ENCODE measurements at places on chromosomes 11 and 22. TPM values are rescaled to one million over a fixed set of nuclear protein-coding genes. Genes with fewer than 3 reads are reported as not detected.

Gene RIMBP3B
- 0.55 TPM for total RNA-seq

Gene RBMXL2
- total RNA-seq, result not detected

- peak; percentile 43 for DNase-seq
- peak overlapping the region; percentile 77 for H3K27ac ChIP-seq
- H3K4me3 ChIP-seq, result peak overlapping the region; percentile 89
- peaks cover 5% of the 10 kb centered on the region for H3K27me3 ChIP-seq
- H3K4me1 ChIP-seq, result peaks cover 31% of the 10 kb centered on the region
Measured at GRCh38 chr11:33040033-33040861, 875 bp downstream of the TCP11L1 start.

DNA sequence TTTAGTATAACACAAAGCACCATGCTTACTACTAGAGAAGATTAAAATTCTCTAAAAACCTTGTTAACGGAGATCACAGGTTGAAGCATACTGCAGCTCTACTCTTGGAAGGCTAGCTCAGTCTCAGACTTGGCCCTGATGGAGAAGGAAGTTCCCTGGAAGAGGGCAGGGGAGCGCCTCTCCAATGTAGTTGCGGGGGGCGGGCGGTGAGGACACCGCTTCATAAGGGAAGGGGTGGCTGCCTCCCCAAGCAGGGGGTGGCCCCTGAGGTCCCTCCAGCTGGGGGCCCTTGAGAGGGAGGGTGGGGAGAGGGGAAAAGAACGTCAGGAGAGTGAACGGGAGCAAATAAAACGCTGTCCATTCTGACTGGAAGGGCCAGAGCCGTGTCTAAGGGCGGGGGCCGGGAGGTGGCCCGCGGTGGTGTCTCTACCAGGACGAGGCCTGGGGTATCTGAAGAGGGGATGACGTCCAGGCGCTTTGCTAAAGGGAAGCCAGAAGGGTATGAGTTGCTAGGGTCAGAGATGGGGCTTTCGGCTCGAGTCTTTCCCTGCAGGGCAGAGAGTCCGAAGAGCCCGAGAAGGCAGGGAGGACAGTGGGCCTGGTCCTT is 553 bp upstream of the USP47 start:
- peak overlapping the region; percentile 51 for H3K27ac ChIP-seq
- DNase-seq, result no peak
- H3K36me3 ChIP-seq, result no peaks in the 10 kb centered on the region
- peaks cover 5% of the 10 kb centered on the region for H3K4me1 ChIP-seq
- no peak overlapping the region for H3K4me3 ChIP-seq
- peaks cover 22% of the 10 kb centered on the region for H3K27me3 ChIP-seq

DNA sequence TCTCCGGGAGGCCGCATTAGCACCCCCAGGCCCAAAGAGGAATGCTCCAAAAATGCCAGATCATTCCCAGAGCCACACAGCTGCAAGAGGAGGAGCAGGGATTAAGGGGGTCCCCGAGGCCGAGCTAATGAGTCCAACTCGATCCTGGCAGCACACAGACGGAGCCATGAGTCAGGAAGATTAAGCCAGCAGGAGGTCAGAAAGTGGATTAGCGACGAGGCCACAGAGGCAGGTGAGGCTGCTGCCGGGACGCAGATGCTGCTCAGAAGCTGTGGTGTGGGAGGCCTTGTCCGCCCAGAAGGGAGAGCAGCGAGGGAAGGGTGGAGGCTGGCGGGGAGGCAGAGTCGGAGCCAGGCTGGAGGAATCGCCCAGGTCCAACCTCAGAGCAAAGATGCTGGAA is 120.5 kb downstream of the SHANK2 start:
- H3K27ac ChIP-seq, result no peak overlapping the region
- no peaks in the 10 kb centered on the region for H3K27me3 ChIP-seq
- no peaks in the 10 kb centered on the region for H3K4me1 ChIP-seq
- H3K4me3 ChIP-seq, result no peak overlapping the region

DNA sequence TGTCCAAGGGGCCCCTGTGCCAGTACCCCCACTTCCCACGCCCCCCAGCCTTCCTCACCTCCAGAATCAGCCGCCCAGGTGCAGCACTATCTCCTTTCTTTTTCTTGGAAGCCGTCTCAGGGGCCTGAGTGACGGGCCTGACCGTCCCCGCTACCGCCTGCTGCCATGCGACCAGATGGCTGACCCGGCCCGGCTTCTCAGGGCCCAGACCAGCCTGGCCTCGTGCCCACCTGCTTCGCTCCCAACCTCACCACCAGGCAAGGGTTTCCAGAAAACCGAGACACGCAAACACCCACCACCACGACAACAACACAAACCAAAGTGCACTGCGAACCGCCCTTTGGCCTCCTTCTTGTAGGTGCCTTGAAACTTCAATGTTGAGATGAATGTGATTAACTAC is 39.1 kb downstream of the MACROD1 start:
- DNase-seq, result no peak
- H3K4me1 ChIP-seq, result peaks cover under 1% of the 10 kb centered on the region
- no peak overlapping the region for H3K27ac ChIP-seq
- H3K36me3 ChIP-seq, result no peaks in the 10 kb centered on the region

- no peak overlapping the region for H3K27ac ChIP-seq
- H3K27me3 ChIP-seq, result peaks cover 10% of the 10 kb centered on the region
- H3K36me3 ChIP-seq, result no peaks in the 10 kb centered on the region
- H3K4me1 ChIP-seq, result peaks cover 19% of the 10 kb centered on the region
- no peak overlapping the region for H3K4me3 ChIP-seq
Measured at GRCh38 chr11:93648158-93648557, 13.3 kb upstream of the CEP295 start.

DNA sequence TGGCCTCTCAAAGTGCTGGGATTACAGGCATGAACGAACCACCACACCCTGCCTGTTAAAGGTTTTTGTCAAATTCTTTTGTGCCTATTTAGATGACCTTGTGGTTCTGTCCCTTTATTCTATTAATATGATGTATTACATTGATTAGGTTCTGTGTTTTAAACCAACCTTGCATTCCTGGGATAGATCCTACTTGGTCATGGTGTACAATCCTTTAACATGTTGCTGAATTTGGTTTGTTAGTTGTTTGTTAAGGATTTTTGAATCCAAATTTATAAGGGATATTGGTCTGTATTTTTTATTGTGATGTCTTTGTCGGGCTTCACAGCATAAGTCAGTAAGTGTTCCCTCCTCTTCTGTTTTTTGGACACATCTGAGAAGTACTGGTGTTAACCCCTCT is 29.0 kb upstream of the CLDN5 start:
- H3K27me3 ChIP-seq, result peaks cover 13% of the 10 kb centered on the region
- H3K4me1 ChIP-seq, result no peaks in the 10 kb centered on the region
- no peak overlapping the region for H3K4me3 ChIP-seq
- DNase-seq, result no peak
- no peaks in the 10 kb centered on the region for H3K36me3 ChIP-seq

DNA sequence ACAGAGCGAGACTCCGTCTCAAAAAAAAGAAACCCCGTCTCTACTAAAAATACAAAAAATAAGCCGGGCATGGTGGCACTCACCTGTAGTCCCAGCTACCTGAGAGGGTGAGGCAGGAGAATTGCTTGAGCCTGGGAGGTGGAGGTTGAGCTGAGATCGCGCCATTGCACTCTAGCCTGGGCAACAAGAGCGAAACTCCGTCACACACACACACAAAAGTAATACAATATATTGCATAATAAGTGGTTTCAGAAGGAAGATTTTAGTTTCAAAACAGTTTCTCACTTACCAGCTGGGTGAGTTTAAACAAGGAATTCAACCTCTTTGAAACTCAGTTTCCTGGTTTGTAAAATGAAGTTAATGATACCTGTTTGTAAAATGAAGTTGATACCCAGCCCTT is 32.7 kb upstream of the HTR3A start:
- no peaks in the 10 kb centered on the region for H3K36me3 ChIP-seq
- no peak overlapping the region for H3K27ac ChIP-seq
- peaks cover 3% of the 10 kb centered on the region for H3K27me3 ChIP-seq

DNA sequence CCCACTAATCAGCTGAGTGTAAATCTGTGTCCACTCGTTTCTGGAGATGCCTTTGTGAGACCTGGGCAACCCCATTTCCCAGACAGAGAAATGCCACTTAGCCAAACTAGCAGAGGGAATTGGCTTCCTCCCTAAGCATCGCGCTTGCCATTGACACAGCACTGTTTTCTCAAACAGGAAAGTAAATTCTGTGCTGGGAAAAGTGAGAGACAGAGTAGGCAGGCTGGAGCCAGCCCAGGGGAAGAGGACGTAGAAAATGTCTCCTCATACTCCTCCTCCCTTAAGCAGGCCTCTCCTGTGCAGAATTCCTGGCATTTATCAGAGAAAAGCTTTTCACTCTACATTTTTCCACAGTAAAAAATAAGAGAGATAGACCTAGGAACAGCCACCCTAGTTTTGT is 99.1 kb upstream of the AMOTL1 start:
- no peak overlapping the region for H3K4me3 ChIP-seq
- H3K27ac ChIP-seq, result no peak overlapping the region
- peaks cover 3% of the 10 kb centered on the region for H3K27me3 ChIP-seq
- H3K4me1 ChIP-seq, result no peaks in the 10 kb centered on the region

DNA sequence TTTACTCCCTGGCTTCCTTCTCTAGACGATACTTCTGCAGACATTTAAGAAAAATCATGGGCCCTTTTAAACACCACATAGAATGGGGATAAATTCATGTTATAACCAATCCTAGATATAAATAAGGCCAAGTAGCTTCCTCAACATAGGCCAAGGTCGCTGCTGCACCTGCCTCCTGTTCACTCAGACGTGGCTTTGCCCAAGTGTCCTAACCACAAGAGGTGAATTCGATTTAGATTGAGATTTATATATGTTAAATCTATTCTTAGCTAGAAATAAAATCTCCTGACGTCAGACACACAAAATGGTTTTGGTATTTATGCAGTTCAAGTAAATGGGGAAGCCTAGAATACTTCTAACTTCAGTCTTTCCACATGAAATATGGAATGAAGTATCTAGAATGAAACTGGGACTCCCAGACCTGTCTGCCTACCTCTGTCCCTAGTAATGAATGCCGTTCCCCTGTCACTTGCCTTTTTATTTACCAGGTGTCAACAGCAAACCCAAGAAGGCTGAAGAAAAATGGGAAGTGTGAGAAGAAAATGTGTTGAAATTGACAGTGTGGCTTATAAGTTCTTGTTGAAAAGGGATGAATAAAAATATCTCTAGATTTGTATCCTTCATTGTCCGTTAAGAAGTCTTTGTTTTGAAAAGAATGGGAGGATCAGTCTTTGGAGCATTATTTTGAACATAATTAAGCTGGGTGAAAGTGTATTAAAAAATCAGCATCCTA is 131.8 kb downstream of the HIPK3 start:
- H3K36me3 ChIP-seq, result no peaks in the 10 kb centered on the region
- H3K27me3 ChIP-seq, result peaks cover 13% of the 10 kb centered on the region
- H3K4me3 ChIP-seq, result no peak overlapping the region
- H3K27ac ChIP-seq, result no peak overlapping the region
- H3K4me1 ChIP-seq, result peaks cover 1% of the 10 kb centered on the region
- no peak for DNase-seq

Gene PDXP
- 19.1 TPM for total RNA-seq

DNA sequence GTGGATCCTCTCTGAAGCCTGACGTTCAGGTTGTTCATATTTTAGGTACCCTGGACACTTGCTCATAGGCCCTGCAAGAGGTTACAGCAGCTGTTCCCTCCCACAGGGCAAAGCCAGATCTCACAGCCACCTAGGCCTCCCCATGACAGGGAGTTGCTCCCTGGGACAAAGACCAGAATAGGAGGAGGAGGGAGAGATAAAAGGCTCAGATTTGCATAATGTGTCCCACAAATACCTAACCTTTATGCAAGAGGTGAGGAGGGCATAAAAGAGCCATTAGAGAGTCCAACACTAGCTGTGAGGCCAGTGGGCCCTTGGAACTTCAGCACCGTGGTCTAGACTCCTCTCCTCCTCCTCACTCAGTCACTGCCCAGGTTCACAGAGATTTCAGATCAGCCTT is 33.8 kb downstream of the ZNF280B start:
- DNase-seq, result no peak
- H3K27ac ChIP-seq, result no peak overlapping the region
- no peaks in the 10 kb centered on the region for H3K36me3 ChIP-seq
- no peaks in the 10 kb centered on the region for H3K4me1 ChIP-seq
- H3K27me3 ChIP-seq, result peaks cover 3% of the 10 kb centered on the region

DNA sequence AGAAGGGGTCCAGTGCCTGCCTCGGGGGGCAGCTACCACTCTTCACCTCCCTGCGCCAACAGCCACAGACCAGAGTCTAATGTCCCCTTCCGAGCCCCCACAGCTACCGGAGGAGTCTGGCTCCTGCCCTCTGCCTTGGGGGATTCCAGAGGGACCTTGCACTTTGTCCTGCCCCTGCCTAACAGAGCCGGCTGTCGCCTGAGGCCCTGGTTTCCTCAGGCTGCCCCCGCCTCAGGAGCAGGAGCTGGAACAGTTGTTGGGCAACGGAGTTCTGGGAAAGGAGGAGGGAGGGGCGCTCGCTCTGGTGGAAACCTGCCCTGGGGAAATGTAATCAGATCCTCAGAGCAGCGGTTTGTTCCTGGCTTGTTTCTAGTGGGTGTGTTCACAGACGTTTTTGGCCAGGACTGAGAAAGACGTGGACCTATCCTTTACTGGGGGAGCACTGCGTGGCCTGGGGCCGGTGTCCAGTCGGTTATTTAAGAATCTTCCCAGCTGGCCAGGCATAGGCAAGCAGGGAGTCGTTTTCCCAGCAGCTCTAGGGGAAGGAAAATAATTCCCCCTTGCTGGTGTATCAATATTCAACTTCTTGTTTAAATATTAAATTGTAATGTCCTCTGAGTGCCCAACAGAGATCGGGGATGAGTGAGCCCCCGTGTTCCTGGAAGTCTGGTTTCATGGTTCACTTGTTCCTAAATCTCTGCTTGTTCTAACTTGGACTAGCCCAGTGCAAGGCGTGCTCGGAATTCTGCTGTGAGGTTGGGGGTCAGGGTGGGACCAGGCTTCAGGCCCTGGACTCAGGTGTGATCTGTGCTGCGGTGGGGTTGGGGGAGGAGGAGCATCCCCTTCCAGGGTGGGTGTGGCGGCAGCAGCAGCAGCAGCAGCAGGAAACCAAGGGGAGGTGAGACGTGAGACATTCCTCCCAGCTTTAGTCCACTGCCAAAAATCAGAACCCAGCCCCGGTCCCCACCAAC is 32.1 kb downstream of the A4GALT start:
- no peaks in the 10 kb centered on the region for H3K27me3 ChIP-seq
- H3K4me1 ChIP-seq, result no peaks in the 10 kb centered on the region
- no peaks in the 10 kb centered on the region for H3K36me3 ChIP-seq

Gene C11orf91
- not detected for total RNA-seq

DNA sequence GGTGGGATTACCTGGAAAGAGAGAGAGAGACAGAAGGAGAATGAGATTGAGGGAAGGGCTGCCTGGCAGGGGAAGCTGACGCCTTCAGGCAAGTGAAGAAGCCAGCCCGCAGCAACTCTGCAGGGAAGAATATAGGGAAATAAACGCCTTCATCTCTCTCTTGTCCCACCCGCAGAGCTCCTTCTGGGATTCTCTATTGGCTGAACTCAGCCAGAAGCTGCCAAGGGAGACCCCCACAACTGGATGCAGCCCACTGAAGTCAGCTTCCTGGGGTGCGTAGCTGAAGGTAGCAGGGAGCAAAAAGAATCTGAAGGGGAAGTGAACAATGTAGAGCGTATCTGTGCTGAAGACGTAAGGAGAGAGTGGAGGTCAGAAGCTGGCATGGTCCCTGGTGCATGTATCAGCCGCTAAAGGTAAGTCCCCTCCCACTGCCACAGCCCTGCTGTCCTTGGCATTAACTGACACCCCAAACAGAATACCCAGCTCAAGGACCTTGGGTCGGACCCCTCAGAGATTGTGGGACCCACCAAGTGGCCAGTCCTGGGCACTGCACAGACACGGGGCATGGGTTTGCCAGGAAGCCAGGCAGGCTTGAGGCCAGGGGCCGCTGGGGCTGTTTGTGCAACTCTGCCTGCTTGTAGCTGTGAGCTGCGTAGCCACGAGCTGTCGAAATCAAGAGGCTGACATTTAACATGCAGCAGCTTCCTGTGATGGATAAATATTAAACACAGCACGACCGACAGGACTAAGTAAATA is 469.9 kb downstream of the MN1 start:
- H3K27me3 ChIP-seq, result no peaks in the 10 kb centered on the region
- no peak for DNase-seq

Gene C11orf65
- 1.2 TPM for total RNA-seq

Measured in activated CD4-positive, alpha-beta memory T cell treated with anti-CD3 and anti-CD28 coated beads, Interleukin-2, amount 10 ng/mL, durations not matched to agents 7 days and 5 days (primary cell).